ENCODE measurements at places on chromosomes 6 and 20. TPM values are rescaled to one million over a fixed set of nuclear protein-coding genes. Genes with fewer than 3 reads are reported as not detected.

The SOBP gene
- total RNA-seq, result 6.0 TPM

The ZC3H12D gene
- not detected for total RNA-seq

The NELFE gene
- 99.7 TPM for total RNA-seq

The RSPO3 gene
- 5.1 TPM for total RNA-seq

The JPH2 gene
- not detected for total RNA-seq

The EHMT2 gene
- total RNA-seq, result 34.0 TPM

The GRM1 gene
- total RNA-seq, result under 0.01 TPM

The CST7 gene
- total RNA-seq, result not detected

The KIF16B gene
- 9.4 TPM for total RNA-seq

The MEI4 gene
- total RNA-seq, result not detected

Data from thoracic aorta endothelial cell (primary cell).